Left kidney (tissue), 8 donors: ENCODE measurements at places on chromosomes 2 and 18.

DNA sequence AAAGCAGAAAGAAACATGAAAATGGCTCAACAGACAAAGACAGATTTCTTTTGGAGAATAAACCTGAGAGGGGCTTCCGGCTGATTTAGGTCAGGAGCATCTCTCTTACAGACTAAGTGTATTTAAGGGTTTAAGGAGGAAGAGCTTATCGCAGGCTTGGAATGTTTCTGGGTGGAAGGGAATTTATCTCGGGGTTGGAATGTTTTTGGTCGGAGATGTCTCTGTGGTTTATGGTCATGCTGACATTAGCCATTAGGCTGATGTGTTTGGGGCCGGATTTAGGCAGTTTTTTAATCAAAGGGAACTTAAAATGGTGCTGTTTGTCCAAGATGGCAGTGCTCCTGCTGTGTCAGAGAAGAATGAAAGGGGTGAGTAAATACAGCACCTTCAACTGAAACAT, 14.4 kb upstream of the PSMA8 start:
- DNase-seq = no peak

GRCh38 chr18:23900994-23901393, 113.6 kb upstream of the TTC39C start:
- no peak for DNase-seq

- DNase-seq = no peak
Measured at GRCh38 chr18:64405161-64405560, 256.3 kb upstream of the LINC00305 start.

GRCh38 chr2:44713170-44713569, 228.3 kb upstream of the SIX3 start:
- no peak for DNase-seq

DNA sequence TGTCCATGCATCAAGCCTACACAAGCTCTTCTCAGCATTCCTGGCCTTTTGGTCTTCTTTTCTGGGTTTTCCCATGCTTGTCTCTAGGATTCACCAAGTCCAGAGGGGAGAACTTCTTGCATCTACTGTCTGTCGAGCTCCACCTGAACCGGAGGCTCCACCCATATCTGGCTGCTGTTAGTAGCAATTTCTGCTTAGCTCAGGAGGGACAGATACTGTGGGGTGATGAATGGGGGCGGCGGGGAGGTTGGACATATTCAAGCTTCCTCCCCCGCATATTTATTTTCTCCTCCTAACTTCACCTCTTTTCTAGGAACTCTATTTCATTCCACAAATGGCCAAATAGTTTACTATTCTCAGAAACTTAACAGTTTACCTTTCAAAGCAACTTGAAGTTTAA, 163.5 kb downstream of the PTH2R start:
- DNase-seq = no peak

DNA sequence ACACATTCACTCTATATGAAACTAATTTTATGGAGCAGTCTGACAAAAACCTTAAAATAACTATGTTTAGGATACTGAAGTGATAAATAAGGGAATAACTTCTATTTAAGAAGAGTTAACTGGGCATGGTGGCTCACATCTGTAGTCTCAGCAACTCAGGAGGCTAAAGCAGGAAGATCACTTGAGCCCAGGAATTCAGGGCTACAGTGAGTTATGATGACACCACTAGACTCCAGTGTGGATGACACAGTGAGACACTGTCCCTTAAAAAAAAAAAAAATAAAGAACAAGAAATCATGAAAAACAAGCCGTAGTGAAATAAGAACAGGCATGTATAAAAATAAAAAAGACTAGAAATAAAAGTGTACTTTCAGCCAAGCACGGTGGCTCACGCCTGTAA, 82.0 kb downstream of the THADA start:
- no peak for DNase-seq

DNA sequence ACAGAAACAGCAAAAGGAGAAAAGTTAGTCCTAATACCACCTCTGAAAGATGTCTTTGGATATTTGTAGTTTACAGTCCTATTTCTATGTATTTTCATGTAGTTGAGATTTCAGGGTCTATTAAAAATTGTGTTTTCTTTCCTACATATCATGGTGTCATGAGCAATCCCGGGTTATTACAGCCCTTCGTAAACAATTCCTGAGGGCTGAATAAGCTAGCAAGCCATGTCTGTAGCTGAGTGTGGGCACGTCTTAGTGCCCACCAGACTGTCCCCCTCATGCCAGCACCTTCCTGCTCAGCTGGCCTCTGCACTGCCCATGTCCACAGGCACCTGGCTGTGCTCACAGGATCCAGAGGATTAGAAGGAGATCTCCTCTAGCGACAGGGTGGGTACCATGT, 60.6 kb downstream of the CTIF start:
- no peak for DNase-seq

DNA sequence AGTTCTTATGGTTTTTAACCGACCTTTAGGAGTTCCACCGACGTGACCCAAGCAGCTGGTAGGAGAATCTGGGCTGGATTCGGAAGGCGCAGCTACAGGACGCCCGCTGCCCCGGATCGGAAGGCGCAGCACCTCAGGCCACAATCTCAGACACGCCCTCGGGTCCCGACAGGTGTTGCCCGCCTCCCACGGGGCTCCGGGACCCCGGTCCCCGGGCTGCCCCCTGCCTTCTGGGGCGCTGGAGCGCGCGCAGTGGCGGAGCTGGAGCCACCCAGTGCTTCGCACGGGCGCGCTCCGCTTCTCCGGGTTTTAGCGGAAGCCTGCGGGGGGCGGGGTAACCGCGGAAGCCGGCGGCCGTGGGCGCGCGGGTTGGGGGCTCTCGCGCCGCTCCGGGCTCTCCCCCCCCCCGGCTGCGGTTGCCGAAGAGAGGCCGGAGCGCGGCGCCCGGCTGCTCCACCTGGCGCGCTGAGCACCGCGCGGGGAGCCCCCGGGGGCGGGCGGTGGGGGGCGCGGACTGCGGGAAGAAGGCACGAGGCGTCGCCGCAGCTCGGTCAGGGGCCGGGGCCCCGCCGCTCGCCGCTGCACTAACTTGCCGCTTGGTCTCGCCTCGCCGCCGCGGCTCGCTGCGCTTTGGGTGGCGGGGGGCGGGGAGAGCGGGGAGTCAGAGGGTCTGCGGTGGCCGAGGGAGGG, 718.8 kb downstream of the DPP10 start:
- peak; percentile 73 for DNase-seq

GRCh38 chr18:80178935-80179818, 68.1 kb downstream of the PARD6G start:
- no peak for DNase-seq

DNA sequence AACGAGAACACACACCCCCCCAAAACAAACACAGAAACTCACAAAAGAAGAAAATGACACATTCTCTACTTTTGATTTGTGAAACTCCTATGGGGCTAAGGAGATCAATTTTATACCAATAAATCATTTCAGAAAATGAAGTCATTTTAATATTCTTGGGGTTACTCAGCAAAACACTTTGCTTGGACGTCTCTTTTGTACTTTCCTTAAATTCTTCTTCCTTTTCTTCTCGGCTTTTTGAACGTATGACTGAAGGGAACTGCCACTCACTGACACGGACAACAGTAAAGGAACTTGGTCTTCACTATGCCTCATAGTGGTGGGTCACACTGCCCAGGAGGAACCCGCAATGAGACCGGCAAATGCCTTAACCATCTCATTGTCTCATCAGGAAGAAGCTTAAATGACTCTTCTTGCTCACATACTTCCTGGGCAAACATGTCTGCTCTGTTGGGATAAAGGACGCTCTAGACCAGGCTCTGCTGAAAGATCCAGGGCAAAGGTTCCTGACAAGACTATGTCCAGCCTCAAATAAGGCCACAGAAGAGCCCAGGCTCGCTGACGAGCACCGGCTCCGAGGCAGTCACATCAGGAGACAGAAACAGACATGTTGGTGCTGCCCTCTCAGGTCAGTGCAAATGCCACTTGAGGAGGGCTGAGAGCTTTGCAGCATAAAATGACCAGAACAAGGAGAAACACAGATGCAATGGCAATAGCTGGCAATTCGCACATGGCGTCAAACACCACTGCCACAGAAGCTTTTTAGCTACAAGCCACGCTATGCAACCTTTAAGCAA, 205.5 kb downstream of the TGIF1 start:
- no peak for DNase-seq

- DNase-seq = no peak
Measured at GRCh38 chr2:189584686-189585085, 4.1 kb upstream of the SLC40A1 start.

DNA sequence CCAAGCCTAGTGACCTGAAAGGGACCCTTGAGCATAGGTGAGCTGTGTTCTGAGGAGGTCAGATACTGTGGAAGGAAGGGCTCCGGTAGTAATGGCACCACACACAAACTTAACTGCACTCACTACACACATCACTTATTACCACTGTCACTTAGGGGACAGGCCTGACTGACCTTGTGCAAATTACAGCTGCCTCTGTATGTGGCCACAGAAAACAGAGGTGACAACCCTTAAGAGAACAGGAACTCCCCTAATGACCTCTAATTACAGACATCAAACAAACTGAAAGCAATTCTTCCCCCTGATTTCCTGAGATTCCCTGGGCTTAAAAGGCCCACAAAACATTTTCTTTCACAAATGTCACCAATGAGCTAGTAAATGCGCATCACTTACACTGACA, 360.6 kb downstream of the RND3 start:
- no peak for DNase-seq

DNA sequence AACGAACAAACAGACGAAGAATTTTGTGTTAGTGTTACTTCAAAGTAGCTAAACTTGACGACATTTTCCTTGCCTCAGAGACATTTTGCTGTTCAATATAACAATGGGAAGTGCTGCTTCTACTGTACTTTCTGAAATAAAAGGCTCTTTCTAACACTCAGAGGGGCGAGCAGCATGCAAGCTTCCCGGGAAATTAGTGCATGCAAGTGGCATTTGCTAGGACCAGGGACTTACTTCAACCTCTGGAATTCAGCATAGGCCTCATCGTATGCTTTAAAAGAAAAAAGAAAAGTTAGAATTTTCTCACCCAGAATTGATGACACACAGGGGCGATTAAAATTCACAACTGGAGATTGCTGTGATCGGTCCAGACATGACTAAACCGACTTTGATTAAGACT, 62.5 kb upstream of the LPIN2 start:
- no peak for DNase-seq

DNA sequence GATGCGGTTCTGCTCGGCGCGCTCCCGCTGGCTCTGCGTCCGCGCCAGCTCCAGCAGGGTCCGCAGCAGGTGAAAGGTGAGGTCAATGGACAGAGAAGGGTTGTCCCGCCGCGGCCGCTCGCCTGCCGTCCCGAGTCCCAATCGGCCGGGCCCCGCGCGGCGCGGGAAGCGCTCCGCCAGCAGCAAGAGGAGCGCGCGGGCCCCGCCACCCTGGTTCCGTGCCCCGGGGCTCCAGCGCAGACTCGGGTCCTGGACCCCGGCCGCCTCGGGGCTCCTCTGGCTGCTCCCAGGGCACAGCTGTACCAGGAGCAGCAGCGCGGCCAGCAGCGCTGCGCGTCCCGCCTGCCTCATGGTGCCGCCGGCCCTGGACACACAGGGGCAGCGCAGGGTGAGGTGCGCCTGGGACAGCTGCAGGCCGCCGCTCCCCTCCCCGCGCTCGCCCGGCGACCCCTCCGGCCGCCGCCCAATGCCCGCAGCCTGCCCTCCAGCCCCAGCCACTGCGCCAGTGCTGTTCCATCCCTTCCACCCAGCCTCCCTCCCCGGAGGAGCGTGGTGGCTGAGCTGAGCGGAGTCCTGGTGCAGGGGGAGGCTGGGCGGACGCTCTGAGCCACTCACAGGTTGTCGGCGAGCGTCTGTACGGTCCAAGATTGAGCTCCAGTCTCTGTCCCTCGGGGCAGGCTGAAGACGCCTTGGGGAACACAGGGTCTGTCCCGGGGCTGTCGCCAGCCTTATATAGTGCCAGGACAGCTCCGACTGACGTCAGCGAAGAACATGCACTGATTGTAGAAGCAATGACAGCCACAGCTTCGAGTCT, 493 bp downstream of the UCN start:
- no peak for DNase-seq

DNA sequence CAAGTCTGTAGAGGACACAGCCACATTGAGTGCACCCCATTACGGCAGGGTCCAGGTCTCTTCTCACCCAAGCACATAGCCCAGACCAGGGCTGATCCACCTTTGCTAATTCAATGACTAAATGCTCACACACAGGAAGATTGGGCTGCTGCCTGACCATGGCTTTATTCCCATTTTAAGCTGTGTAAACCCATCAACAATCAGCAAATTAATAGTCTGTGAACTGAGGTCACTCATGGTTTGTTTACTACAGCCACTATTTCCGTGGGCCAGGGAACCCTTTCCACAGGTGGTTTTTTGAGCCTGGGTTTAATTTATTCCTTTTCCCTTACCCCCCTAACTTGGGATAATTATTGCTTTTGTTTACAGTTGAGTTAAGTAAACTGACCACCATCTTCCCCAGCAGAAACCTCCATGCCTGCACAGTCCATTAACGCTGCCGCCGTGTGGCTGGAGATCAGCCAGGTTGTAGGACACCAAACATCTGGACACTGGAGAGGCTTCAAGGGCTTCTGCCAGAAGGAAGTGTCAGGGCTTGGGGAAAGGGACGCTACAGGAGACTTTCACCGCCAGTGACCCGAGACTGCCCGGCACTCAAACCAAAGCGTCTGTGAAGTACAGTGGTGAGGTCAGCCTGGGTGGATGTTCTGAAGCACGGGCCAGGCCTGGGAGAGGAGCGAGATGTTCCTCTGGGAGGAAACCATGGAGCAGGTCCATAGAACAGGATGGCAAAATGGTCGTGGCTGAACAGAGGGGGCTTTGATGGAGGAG, 282.9 kb downstream of the DYSF start:
- DNase-seq = peak; percentile 43

DNA sequence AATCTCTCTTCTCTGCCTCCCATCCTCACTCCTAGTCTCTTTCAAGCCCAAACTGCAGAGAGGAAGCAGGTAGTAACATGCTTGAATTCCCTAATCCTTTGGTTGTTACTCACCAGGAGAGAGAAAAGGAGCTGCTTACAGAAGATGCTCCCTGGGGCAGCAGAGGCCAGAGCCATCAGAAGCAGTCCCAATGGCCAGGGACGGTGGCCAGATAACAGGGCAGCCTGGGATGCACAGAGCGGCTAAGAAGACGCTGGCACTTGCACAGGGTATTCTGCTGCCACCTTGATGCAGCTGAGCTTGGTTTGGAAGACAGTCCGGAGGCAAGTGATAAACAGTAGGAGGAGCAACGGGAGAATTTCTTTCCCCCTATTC, 250 bp downstream of the DSC1 start:
- no peak for DNase-seq

DNA sequence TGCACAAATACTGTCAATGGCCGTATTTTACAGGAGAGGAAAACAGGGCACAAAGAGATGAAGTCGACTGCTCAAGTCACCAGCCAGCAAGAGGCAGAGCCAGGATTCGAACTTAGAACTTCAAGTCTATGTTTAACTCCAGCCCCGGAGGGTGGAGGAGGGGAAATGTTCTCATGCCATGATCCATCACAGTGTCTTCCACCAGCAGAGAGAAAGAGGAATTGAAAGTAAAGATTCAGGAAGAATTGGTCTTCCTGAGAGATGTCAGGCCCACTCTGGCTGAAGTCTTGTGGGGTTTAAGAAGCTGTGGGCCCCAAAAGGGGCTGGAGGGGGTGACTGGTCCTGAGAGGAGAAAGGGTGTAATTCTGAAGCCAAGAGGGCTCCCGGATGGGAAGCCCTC, 260.0 kb downstream of the TNS1 start:
- DNase-seq = no peak
